Activated T-cell treated with anti-CD3 and anti-CD28 coated beads, Interleukin-2, amount 50 U/mL, for 4 hours (primary cell): ENCODE measurements at places on chromosomes 1 and 21. TPM values are rescaled to one million over a fixed set of nuclear protein-coding genes. Genes with fewer than 3 reads are reported as not detected.
A peak's percentile ranks its signal among the peaks of the same experiment; 100 is the strongest.

GRCh38 chr1:75808921-75809320 is 12.2 kb downstream of the MSH4 start:
- no peak for DNase-seq

The B3GALT2 gene
- 0.13 TPM for total RNA-seq

The ARHGEF16 gene
- not detected for total RNA-seq

GRCh38 chr21:33968995-33969348 is 53.4 kb upstream of the ATP5PO start:
- DNase-seq: no peak

The RGSL1 gene
- total RNA-seq: not detected

GRCh38 chr21:35023396-35024070 is 25.6 kb downstream of the RUNX1 start:
- DNase-seq: no peak

GRCh38 chr1:165600793-165601192 is 30.2 kb upstream of the MGST3 start:
- DNase-seq: no peak

The LY9 gene
- total RNA-seq: 21.4 TPM

The ATAD3C gene
- 0.33 TPM for total RNA-seq

GRCh38 chr21:39576518-39577128 is 36.1 kb upstream of the B3GALT5 start:
- no peak for DNase-seq

DNA sequence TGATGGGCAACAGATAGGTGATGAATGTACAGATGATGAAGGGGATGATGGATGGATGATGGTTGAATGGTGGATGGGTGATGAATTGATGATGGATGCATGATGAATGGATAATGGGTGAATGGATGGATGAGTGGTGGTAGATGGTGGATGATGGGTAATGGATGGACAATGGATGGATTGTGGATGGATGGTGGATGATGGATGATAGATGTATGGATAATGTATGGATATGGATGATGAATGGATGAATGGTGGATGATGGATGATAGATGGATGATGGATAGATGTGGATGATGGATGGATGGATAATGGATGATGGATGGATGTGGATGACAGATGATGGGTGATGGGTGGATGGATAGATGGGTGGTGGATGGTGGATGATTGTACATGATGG is 35.7 kb downstream of the WNT3A start:
- no peak for DNase-seq

DNA sequence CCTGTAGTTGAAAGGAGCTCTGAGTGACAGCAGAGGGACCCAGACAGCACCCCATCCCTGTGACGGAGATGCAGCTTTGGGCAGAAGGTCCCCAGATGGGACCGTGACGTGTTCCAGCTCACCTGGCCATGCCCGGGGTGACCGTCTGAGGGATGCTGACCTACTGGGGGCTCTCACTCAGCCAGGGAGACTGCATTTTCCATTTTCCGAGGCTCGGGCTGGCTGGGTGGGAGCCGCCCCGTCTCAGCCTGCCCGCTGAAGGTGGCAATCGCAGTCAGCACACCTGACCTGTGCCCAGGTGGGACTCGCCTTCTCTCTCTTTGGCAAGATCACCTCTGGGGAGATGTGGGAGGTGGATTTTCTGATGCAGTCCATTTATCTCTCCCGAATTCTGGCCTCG is 127.2 kb downstream of the AJAP1 start:
- no peak for DNase-seq

- no peak for DNase-seq
Observed at GRCh38 chr1:220093361-220094015, 444 bp upstream of the IARS2 start.

- peak; percentile 83 for DNase-seq
Observed at GRCh38 chr1:156053768-156054499, at the start of gene UBQLN4. TSS of gene UBQLN4 (minus strand) at chr1:156053798. CDS start at chr1:156053701, 97 bp downstream.

The GSTM5 gene
- total RNA-seq: not detected

GRCh38 chr1:203860396-203861025 is 888 bp upstream of the SNRPE start:
- DNase-seq: no peak

GRCh38 chr1:48196237-48196636 is 26.3 kb upstream of the SLC5A9 start:
- no peak for DNase-seq

The CLCA4 gene
- not detected for total RNA-seq

- no peak for DNase-seq
Observed at GRCh38 chr21:19640964-19641363, 1237.4 kb upstream of the TMPRSS15 start.

DNA sequence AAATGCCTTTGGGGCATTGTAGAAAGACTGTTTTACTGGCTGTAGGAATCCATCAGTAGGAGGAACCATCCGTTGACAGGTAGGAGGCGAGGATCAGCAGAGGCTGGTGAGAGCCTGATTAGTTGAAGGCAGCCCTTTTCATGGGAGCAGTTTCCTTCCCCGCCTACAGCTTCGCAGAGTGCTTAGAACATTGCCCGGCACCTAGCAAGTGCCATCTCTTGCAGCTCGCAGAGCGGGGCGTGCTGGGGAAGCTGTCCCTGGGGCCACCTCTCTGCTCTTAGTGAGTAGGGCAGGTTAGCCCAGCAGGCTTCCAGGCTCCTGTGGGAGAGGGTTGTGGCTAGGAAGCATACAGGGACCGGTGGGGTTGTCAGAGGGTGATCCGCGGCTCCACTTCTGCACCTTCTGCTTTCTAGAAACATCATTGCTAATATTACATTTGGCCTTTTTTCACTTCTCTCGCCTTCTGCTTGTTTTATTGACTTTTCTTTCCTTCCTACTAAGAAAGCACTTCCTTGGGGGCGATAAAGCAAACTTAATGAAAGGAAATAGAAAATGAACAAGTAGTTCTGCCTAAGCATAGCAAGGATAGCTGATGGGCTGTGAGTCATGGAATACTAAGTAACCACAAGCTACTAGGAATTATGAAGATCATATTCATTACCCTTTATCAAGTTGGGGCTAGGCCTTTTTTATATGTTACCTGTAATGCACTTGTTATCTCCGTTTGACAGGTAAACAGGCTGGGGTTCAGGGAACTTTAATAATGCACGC is 176.7 kb downstream of the GALNT2 start:
- no peak for DNase-seq

The SNIP1 gene
- total RNA-seq: 35.0 TPM

GRCh38 chr1:57033222-57034001 is 67.6 kb upstream of the C8B start:
- no peak for DNase-seq

DNA sequence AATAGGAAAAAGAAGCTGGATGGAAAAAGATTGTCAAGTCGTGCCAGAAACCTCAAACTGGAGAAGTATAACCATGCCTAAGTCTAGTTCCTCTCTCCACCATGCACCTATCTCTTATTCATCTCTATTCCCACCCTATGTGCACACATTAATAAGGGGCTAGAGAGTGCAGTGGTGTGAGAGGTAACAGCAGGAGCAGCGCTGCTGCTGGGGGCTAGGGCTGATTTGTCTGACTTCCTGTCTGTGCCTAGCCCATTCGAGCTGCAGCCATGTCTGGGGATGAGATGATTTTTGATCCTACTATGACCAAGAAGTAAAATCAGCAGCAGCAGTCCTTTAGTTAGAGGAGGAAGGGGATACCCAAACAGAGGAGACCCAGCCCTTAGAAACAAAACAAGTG is 43.0 kb downstream of the TRIM33 start:
- no peak for DNase-seq

DNA sequence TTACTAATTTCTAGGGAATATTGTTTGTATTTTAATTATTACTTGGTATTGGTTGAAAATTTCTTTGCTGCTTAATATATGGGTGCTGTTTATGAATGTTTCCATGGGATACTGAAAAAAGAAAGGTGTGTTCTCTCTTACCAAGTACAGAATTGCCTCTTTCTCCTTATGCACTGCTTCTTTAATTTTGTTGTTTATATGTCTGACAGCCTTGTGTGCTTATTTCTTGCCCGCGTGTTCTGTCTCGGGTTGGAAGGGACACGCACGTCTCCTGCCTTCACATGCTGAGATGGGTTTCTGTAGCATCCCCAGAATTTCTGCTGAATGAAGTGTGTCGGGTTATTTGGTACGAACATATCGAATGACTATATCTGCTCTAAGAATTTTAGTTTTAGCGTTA is 51.1 kb downstream of the AGPAT3 start:
- no peak for DNase-seq

GRCh38 chr1:201014816-201015200 is 8.7 kb downstream of the KIF21B start:
- DNase-seq: no peak

The CFAP74 gene
- not detected for total RNA-seq

The KCNJ10 gene
- not detected for total RNA-seq

GRCh38 chr1:214899908-214900460 is 182.6 kb upstream of the KCNK2 start:
- DNase-seq: no peak

GRCh38 chr1:62481681-62482080 is 44.8 kb downstream of the USP1 start:
- DNase-seq: no peak

GRCh38 chr1:185646202-185646683 is 87.9 kb upstream of the HMCN1 start:
- no peak for DNase-seq

DNA sequence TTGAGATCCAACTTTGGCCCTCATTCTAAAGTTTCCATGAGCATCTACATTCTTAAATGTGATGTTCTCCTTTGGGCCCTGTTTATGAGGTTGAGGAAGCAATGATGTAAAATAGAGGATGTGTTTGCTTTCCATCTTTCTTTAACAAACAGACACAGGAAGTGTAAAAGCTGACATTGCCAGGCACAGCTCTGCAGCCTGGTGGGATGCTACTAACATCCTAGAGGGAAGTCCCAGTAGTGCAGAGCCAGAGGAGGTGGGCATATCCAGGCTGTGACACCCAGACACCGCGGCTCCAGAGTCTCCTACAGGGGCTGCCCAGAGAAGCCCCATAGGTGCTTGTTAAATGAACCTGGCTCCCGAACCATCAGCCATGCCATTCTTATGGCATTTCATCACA is 16.2 kb downstream of the OLFML2B start:
- no peak for DNase-seq

DNA sequence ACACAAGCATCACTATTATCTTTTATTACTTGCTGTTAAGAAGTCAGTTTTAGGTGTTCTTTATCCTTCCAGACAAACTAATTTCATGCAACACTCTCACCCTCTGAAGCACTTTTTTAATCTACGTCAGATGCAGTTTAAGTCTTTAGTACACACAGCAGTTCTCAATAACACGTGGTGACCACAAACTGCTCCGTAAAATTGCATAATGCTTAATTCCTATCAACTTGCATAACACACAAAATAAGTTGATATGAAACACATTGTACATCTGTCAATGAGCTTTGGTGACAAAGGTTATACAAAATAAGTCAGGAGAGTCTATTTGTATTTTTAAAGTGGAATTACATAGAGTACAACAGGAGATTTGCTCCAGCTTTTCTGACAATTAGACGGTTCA is 140.9 kb upstream of the ETS2 start:
- DNase-seq: no peak

The SYF2 gene
- 52.2 TPM for total RNA-seq

GRCh38 chr1:92515796-92516201 is 29.1 kb upstream of the GFI1 start:
- no peak for DNase-seq

DNA sequence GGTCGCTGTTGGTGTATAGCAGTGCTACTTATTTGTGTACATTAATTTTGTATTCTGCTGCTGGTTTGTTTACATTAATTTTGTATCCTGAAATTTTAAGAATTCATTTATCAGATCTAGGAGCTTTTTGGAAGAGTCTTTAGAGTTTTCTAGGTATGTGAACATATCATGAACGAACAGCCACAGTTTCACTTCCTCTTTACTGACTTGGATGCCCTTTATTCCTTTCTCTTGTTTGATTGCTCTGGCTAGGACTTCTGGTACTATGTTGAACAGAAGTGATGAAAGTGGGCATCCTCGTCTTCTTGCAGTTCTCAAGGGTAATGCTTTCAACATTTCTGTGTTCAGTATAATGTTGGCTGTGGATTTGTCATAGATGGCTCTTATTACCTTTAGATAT is 1757.9 kb downstream of the BRINP3 start:
- DNase-seq: no peak

The ERICH3 gene
- total RNA-seq: not detected

The PHC2 gene
- 30.5 TPM for total RNA-seq

- no peak for DNase-seq
Observed at GRCh38 chr1:178901482-178902125, 30.7 kb upstream of the ANGPTL1 start.

DNA sequence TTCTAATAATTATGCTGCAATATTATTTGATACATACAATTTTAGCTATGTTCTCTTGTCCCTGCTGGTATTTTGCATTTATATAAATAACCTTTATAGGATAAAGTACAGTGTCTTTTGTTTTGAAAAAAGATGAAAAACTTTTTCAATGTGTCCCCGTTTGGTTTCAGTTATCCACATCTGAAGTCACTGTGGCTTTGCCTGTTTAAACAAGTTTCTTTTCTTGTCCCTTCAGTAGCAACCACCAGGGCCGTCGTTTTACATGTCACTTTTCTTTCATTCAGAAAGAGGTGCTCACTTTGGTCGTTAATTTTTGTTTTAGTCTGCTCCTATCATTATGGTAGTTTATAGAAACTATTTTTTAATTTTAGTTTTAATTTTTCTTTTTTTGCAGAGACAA is 41.4 kb downstream of the RABGAP1L start:
- DNase-seq: no peak

- peak; percentile 33 for DNase-seq
Observed at GRCh38 chr21:15514073-15514946, 215.5 kb upstream of the USP25 start.

DNA sequence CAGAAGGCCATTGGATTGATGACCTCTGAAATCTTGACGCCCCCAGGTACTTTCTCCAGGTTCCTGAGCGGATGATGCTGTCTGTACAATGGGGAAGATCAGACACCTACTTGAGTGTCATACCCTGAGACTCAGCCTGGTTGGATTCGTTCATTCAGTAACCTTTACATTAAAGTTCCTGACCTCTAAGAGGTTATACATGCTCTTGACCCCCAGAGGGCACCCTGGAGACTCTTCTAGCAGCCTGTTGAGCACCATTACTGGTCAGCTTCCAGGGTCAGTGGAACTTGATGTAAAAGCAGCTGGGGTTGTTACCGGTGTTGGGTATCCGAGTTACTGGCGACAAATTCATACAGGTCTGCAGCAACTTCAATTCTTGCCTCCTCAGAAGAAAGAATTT is 114.3 kb upstream of the ZNF678 start:
- DNase-seq: no peak

DNA sequence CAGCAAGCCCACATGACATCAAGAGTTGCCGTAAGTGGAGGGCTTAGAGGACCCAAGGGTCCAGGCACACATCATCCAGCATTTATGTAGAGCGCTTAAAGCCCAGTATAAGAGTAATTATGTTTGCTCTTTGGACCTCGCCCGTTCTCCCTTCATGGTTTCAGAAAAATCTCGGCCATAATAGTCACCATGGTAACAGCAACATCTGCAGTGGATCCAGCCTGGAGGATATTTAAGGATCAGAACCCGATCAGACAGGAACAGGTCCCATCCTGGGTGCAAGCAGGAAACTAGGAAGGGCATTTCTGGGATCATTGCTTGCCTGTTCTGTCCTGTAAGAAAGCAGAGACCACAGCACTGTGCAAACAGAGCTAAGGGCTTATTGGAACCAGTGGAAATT is 89.9 kb upstream of the KAZN start:
- no peak for DNase-seq

GRCh38 chr1:24418898-24419628 is 3.5 kb downstream of the NIPAL3 start:
- no peak for DNase-seq
